Stimulated activated CD4-positive, alpha-beta T cell treated with anti-CD3 and anti-CD28 coated beads, Interleukin-1b, Interleukin-23, amount 100 ng/mL, for 24 hours (primary cell): ENCODE measurements at places on chromosomes 3 and 15.

DNA sequence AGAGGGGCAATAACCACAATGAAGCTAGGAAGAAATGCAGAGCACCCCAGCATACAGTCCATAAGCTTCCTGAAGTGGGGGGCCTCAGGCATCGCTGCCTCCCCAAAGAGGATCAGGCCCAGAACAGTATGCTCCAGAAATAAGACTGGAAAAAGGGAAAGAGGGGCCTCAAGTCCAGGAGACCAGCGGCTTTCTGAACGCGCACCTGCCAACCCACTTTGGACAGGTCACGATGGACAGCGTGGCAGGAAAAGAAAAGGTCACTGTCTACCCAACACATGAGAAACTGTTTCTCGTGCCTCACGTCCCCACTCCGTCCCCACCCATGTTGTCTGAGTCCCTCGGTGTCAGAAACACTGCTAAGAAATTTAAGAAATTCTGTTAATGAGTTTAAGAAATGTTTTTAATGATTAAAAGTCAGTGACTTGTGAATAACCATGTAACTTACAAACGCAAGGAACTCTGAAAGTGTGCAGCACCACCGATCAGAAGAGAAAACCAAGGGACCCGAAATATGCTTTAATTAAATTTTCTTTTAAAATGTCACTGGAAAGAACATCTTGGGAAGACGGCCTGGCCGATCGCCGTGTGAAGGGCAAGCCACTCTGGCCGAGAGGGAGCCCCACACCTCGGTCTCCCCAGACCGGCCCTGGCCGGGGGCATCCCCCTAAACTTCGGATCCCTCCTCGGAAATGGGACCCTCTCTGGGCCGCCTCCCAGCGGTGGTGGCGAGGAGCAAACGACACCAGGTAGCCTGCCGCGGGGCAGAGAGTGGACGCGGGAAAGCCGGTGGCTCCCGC, 1.7 kb upstream of the PPARG start:
- no peak for DNase-seq

DNA sequence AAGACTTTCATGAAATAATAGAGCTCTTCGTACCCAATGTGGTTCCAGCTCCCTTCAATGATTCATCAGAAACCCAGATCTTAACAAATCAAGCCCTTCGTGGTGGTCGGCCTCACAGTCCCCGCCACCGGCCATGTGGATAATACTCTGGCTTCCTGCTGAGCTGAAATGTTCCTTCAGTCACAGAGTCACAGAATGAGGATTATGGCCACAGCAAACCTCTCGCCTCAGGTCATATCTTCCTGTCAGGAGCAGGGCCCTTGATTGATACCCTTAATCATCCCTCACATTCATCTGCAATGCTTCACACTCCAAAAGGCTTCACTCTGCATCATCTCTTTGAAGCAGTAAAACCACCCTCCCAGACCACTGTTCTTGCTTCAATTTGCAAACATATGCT, 452.6 kb downstream of the OCA2 start:
- DNase-seq: no peak

DNA sequence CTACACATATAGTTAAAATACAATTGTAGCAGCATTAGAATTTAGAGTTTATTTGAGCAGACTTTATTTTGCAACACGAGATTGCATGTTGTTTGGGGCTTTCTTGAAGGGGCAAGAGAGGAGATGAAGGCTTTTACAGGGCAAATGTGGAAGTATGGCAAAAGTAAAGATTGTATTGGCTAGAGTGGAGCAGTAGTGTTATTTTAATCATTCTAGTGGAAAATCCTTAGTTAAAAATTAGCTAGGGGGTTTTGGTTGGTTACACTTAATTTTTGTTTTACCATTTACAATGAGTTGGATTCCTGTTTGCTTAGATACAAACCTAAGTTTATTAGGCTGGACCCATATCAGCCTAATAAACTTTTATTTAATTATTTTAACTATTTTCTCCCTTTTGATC, 4.6 kb downstream of the OR5H15 start:
- DNase-seq: no peak

GRCh38 chr15:68683551-68683950, 104.8 kb downstream of the CORO2B start:
- DNase-seq: no peak

- DNase-seq: no peak
Observed at GRCh38 chr15:57554063-57554811, 37.5 kb upstream of the MYZAP start.

DNA sequence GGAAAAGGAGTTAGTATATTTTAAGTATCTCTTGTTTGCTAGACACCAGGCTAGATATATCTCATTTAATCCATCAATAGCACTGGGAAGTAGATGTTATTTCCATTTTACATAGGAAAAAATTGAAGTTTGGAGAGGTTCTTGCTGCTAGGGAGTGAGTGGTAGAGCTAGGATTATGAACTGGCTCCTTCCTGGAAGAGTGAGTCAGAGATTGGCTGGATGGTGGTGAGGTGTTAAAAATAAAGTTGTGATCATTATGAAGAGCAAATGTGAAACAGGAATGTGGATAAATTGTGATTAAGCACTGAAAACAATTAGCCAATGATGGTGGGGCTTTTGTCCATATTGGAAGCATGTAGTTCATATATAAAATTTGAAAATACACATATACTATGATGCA, 234.2 kb downstream of the WNT5A start:
- no peak for DNase-seq

DNA sequence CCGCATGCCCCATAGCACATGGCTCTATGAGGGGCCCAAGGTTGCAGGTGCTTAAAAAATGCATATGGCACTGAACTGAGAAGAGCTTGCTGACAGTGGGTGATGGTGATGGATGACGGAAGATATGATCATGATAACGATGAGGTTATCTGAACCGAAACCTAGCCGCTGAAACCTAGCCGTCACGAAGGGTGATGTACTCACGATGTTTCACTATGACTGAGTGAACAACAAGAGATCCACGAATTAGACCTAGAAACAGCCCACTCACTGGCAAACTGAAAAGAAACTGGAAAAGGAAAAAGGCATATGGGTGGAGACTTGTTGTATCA, 57.6 kb upstream of the BCL6 start:
- DNase-seq: peak; percentile 26

- no peak for DNase-seq
Observed at GRCh38 chr3:33277193-33277882, at the start of gene FBXL2. TSS of gene FBXL2 (plus strand) at chr3:33277442. CDS start at chr3:33277513, 71 bp downstream.

DNA sequence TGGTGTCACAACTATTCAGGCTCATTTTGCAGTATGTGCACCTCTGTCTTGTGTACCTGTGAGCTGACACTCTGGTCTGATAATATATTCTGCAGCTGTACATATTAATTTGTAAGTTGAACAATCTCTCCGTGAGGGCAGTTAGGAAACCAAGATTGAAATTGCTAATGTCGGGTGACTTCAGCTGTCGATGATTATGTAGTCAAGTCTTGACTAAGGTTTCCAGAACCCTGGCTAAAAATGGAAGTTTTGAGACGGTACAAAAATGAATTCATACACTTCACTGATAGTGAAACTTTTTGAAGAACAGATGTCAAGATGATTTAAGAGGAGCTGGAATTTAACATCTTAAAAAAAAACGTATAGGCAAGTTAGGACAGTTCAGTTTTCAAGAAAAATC, 196.8 kb upstream of the ICE2 start:
- DNase-seq: no peak

DNA sequence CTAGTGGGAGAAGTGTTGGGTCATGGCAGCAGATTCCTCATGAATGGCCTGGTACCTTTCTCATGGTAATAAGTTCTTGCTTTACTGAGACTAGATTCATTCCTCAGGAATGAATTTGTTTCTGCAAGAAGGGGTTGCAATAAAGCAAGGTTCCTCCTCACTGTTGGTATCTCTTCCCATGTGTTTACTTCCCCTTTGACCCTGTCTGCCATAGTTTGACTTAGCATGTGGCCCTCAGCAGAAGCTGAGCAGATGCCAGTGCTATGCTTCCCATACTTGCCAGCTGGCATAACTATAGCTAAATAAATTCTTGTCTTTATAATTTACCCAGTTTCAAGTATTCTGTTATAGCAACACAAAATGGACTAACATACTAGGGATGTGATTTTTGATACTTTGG, 163.6 kb upstream of the COL8A1 start:
- DNase-seq: no peak

- no peak for DNase-seq
Observed at GRCh38 chr3:47705391-47705790, 76.3 kb downstream of the SMARCC1 start.

DNA sequence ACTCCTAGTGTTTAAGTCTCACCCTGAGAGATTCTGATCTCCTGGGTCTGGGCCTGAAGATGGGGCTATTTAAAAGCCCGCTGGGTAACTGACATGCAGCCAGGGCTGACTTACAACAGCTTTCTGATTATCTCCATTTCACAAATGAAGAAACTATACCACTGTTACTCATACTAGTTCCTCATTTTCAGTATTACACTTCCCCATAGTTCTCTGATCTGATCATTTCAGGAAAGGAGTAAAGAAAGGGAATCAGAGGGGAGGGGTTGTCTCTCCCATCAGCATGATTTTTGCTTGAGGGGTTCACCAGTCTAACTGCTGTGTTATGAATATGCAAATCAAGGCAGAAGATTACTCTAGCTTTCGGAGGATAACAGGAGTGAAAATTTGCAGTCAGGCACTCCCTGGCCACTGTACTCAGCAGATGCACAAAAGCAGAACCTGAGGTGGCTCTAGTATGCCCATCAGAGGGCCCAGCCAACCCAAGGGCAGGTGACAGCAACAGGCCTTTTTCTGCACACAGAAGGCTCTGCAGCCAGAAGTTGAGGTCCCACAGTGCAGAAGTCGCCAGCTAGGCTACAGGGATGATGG, 59.4 kb downstream of the DAPK2 start:
- no peak for DNase-seq

- no peak for DNase-seq
Observed at GRCh38 chr15:60392601-60392985, 5.2 kb downstream of the ANXA2 start.
